Glutamatergic neuron (in vitro differentiated cells): ENCODE measurements at places on chromosomes 2 and 18.

GRCh38 chr2:196239622-196240587, 68.5 kb upstream of the STK17B start:
- DNase-seq: no peak

DNA sequence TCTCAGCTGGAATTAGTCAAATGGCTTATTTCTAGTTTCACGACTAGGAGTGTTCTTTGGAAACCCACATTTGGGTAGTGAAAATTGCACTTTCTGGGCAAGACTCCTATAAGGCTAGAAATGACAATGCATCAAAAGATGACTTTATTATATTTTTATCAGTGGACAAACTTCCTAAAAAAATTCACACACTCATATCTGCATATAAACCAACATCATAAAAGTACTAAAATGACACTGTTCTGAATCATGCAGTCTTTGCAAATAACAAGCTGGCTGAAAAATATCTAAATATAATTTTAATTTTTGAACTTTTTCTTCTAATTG, 17.6 kb downstream of the MXD1 start:
- no peak for DNase-seq

GRCh38 chr18:74373428-74373827, 57.8 kb downstream of the C18orf63 start:
- no peak for DNase-seq

- DNase-seq: no peak
Observed at GRCh38 chr2:176173567-176174381, 14.7 kb upstream of the HOXD1 start.

DNA sequence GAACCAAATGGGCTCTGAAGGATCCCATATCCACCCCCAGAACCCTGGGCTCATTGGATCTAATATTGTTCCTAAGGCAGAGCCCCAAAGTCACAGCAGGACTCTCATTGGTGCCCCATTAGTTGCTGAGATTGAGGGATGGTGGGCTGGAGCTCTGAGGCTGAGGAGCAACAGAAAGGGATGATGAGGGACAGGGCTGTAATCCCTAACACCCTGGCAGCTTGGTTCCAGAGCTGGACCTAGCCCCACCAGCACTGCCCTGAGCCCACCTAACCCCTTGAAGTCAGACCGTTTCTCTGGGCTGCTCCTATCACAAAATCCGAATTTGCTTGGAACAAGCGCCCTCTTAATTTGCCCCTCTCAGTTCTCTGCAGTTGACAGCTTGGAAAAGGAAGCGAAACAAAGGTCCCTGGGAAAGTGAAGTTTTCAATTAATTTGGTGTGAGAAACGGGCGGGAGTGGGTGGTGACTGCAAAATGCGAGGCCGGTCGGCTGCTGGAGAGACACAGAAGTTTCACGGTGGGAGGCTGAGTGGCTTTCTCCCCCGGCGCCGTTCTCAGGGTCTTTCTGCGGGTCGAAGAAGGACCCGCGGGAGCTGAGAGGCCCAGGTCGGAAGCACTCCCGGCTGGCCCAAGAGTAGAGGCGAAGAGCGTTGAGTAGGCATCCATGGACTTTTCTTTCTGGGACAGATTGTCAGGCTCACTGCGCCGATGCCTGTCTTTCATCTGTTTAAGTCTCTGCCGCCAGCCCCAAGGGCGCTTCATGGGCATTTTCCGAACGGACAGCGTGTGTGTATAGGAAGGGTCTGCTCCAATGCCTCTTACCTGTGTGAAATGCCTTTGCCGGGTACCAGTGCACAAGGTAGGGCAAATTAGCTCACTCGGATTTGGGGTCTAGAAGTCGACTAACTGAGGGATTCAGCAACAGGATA, 927 bp upstream of the HOXD13 start:
- no peak for DNase-seq

- no peak for DNase-seq
Observed at GRCh38 chr2:101617796-101618195, 79.7 kb upstream of the MAP4K4 start.

GRCh38 chr2:29991086-29991485, 69.7 kb upstream of the ALK start:
- no peak for DNase-seq

GRCh38 chr2:162072976-162073887, 783 bp downstream of the DPP4 start:
- DNase-seq: peak; percentile 20

DNA sequence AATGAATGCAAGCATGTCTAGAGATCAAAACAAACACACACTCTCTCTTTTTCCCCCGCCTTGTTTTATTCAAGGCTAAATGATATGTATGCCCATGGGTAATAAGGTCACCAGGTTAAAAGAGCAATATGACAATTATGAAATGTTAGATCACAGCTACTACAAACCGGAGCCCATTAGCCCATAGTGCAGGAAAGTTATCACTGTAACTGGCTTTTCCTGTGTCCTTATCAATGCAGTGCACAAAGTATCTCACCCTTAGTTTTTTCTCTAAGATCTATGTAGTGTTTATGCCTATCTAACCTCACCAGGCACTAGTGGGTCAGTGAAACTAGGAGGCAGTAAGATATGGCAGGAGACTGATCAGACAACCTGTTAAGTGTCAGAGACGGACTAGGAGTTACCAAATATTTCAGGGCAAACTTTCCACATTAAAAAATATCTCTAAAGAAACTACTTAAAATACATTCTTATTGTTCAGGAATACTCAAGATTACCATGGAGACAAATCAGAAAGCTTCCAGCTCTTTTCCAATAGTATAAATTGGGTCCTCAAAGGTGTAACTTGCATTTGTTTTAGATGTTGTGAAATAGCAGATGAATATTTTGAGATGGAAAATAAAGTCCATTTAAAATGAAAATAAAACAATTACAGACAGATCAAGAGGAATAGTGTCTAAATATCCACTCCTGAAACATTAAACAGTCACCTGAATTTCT, 282.2 kb downstream of the EXOC6B start:
- no peak for DNase-seq

DNA sequence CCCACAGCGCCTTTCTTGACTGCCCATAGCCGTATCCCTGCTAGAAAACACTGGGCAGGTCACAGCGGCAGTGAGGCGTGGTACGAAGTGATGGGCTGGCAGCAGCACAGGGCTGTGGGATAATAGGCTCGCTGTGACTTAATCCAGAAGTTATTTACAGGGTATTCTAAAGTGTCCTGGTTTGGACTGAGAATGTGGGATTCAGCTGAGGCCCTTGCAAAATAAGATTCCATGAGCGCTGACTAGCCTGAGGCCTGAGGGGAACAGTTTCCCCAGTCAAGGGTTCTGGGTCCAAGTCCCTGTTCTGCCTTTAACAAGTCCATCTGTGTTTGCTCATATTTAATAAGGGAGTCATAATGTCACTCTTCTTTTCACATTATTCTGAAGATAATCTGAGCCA, 34.6 kb downstream of the SETBP1 start:
- no peak for DNase-seq

- DNase-seq: no peak
Observed at GRCh38 chr2:172091761-172092566, 6.7 kb downstream of the DLX1 start.

- no peak for DNase-seq
Observed at GRCh38 chr2:107466984-107467773, 359.5 kb upstream of the RGPD4 start.

DNA sequence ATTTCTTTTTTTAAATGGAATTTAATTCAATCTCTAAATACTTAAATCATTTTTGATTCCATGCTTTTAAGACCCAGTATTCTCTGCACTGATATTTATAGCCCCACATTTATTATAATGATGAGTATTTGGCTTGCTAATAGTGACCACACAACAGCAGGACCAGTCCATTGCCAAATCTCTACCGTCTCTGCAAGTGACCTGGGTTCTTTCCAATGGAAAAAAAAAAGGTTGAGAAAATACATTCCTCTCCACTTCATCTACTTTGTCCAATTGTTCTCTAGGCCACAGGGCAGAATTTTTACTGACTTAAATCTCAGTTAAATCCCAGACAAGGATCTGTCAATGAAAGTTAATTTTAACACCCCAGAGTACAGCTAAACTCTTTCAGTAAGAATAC, 20.5 kb downstream of the GRB14 start:
- no peak for DNase-seq

DNA sequence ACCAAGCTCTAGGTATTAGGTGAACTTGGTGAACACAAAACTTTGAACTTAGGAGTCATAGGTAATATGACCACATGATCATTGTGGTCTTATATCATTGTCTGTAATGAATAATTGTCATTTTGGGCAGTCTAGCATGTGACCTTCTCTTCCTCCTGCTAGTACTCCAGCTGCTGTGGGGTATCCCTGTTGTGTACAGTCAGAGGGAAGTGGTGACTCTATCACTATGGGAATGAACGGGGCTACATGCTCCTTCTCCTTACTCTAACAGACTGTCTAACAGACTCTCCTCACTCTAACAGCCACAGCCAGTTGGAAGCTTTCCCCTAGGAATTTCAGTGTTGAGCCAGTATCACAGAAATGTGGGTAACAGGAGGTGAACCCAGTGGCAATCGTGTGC, 68.2 kb upstream of the NEDD4L start:
- DNase-seq: no peak

GRCh38 chr2:12340164-12340563, 376.6 kb upstream of the TRIB2 start:
- no peak for DNase-seq

- DNase-seq: no peak
Observed at GRCh38 chr18:22739061-22739642, 194.0 kb upstream of the RBBP8 start.

DNA sequence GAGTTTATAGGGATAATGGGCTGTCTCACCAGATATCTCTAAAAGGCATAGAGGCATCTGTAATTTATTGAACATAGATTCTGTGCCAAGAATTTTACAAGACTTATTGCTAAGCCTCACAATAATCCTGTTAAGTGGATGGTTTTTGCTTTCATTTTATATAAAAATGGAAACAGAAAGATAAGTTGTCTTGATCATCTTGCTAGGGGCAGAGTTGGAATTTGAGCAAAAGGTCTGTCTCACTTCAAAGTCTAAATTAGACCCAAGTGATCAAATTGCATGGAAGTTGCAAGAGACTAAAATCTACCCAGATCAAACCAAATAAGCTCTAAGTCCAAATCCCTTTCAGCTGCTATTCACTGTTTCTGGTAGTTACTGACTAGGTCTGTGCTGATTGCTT, 95.3 kb upstream of the SOX11 start:
- no peak for DNase-seq

DNA sequence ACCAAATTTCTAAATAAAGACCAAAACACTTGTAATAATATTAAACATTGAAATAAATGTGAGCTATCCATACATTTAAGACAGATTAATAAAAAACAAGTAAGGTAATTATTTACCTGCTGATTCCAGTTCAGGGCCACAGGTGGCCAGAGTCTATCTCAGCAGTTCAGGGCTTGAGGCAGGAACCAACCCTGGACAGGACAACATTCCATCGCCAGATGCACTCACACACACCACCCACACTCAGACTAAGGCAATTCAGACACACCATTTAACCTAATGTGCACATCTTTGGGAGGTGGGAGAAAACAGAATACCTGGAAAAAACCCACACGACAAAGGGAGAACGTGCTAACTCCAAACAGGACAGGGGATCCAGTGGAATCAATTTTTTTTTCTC, 14.1 kb upstream of the WDSUB1 start:
- DNase-seq: no peak

- no peak for DNase-seq
Observed at GRCh38 chr2:182321096-182321495, 105.7 kb downstream of the PDE1A start.

GRCh38 chr2:200483729-200484198, 26.1 kb downstream of the KCTD18 start:
- peak; percentile 73 for DNase-seq

GRCh38 chr2:222320436-222321395, 21.9 kb upstream of the PAX3 start:
- DNase-seq: peak; percentile 69

GRCh38 chr2:17918789-17919188, 40.3 kb downstream of the KCNS3 start:
- no peak for DNase-seq

- no peak for DNase-seq
Observed at GRCh38 chr2:46535360-46535759, 56.0 kb downstream of the TMEM247 start.

GRCh38 chr2:173353556-173353955, 1.1 kb upstream of the CDCA7 start:
- DNase-seq: no peak

- no peak for DNase-seq
Observed at GRCh38 chr2:59353306-59353921, 1112.3 kb upstream of the FANCL start.

DNA sequence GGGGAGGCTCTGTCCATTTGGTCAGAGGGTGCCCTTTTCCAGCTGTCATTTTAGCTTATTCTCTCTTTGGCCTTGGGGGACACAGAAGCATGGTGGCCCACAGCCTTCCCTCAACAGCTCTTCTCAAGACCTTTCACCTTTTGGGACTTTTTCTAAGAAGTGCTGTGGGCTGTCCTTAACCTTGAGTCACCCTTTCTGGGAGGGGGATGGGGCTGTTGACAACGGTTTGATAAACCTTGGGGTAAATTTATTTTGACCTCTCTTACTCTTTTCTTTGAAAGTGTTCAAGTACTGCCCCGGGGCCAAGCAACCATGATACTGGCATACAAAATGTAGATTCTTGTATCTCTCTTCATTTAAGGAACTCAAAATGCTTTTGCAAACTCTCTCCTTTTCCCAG, 13.7 kb downstream of the IGFBP5 start:
- DNase-seq: no peak

GRCh38 chr18:26309281-26309680, 83.0 kb downstream of the TAF4B start:
- no peak for DNase-seq

GRCh38 chr2:237841051-237841450, 18.4 kb upstream of the RAMP1 start:
- no peak for DNase-seq

DNA sequence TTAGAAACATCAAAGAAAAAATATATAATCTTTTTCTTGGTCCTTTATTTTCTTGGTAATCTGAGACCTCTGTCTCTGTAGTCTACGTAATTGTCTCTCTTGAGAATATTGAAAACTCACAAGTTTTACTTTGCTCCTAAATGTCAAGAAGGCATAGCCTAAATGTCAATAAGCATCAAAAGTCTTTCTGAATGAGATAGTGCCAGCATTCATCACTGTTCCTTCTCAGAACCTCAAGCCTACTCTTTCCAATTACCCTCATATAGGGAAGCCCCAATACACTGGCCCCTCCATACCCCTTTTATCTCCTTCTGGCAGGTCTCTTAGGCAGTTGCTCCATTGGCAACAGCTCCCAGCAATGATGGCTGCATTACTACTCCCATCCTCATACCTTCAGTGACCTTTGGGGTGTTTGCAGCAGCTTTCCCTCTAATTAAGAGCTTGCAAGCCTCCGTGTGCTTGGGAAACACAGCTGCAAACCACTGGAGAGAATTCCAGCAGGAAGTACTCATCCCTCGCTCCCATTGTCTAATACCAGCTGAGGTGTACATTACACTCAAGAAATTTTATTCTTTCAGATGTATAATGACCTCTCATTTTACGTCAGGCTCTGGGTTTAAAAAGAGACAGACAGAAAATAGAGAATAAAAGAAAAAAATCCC, 95.8 kb downstream of the KYNU start:
- DNase-seq: no peak

DNA sequence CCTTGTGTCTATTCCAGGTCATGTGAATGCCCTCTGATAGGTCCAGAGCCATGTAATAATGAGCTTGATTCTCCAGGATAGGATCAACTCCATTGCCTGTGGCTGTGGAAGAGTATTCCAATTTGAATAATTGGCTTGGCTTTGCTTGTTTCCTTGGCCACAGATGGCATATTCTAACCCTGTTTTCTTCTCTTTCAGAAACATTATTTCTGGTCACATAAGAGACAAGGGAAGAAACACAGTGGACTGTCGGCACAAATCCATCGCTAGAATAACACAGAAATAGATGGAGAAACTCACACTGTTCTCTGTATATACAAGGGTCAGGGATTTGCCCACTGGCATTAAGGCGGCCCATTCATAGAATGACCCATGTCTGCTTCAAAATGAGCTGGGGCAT, 278.4 kb upstream of the CCDC68 start:
- no peak for DNase-seq
